ENCODE measurements at places on chromosomes 11 and 22.

- no peak for DNase-seq
Measured at GRCh38 chr11:9689721-9690120, 25.8 kb downstream of the SWAP70 start.

DNA sequence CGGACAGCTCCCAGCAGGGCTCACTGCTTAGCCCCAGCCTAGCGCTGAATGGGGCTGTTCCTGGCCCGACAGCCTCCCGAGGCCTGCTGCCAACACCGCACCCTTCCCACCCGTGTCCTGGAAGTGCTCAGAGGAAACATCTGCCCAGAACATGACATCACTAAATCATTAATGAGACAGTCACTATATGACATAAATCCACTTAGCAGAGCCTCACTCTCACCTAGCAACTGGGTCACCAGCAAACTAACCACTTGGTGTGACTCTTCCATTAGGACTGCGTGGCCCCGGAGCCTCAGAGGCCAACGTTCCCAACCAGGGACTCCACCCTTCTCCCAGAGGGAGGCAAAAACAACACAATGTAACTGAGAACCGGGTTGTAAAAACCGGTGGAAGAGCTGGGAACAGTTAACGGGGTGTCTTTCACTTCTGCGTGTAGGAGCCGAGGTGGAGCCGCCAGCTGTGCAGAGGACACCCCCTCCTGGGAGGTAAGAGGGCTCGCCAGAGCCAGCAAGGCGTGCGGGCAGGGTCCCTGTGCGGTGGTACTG is 21.4 kb upstream of the PACSIN2 start:
- no peak for DNase-seq

GRCh38 chr22:47437110-47437509 is 674.7 kb downstream of the TBC1D22A start:
- DNase-seq: no peak

DNA sequence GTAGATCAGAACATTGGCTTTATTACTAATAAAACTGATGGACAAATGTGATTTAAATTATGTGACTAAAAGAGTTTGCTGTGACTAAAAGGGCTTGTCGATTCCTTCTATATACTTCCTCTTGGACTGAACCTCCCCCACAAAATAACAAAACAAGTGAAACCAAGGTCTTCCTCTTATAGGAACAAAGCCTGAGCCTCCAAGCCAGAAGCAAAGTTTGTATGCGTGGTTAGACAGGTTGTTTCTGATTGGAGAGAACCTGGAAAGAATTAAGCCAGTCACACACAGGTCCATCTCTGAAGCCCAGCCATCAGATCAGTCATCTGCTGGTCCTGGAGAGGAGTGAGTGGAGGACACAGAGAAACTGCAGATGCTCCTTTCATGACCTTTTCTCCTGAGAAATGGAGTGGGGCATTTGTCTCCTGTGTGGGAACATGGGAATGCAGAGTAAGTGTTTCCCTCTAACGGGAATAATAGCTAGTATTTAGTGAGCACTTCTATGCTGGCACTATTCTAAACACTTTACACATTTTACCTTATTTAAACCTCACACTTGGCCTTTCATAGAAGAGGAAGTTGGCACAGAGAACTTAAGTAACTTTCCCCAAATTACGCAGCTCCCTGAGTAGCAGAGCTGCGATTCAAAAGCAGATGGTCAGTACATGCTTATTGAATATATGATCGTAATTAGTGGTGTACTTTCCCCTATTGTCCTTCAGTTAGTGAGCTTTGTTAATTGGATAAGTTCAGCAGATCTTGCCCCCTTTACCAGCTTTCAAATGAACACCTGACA is 77.1 kb downstream of the UVRAG start:
- DNase-seq: no peak

DNA sequence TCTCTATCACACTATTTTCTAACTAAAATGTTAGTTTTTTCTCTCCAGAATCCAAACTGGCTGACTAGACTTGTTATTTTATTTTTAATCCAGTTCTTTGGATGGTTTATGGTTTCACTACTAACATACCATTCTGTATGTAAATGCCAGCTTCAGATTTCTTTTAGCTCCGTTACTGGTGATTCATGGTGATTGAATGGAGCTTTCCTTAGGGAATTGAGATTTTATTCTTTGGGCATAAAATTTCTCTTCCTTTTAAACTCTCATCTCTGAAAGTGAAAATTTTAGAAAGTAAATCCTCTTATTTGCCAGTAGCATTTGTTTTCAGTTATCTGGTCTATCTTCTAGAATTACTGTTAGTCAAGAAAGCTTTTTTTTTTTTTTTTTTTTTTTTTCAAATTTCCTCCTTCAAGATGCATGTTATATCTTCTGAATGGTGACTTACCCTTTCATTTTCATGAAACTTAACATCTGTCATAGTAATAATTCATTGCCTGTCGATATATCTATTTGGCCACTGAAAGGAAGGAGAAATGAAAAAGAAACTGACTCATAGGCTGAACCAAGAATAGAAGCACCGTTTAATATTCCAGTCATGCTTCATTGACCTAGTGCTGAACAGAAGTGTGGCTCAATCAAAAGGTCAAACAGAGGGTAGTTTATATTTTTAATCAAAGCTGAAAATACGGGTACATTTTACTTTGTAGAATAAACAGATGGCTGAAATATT is 6.4 kb downstream of the ENDOD1 start:
- DNase-seq: no peak

DNA sequence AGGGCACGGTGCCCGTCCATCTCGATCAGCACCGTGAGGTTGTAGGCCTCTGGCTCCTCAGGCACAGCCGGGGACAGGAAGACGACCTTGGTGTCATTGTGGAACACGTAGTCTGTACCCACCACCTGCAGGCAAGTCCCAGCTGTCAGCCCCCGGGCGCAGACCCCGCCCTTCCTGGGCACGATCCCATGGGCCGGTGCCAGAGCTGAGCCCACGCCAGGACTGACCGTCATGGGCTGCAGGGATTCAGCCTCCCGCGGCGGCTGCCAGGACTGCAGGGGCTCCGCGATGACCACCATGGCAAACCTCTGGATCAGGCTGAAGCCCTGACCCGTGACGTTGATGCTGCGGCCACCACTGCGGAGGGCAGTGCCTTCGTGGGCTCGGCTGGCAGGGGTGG is 11.8 kb upstream of the MAPK11 start:
- DNase-seq: no peak

GRCh38 chr22:17767233-17768065 is 6.8 kb downstream of the BID start:
- DNase-seq: no peak
